ENCODE measurements at places on chromosomes 12 and 14.
A peak's percentile ranks its signal among the peaks of the same experiment; 100 is the strongest.

DNA sequence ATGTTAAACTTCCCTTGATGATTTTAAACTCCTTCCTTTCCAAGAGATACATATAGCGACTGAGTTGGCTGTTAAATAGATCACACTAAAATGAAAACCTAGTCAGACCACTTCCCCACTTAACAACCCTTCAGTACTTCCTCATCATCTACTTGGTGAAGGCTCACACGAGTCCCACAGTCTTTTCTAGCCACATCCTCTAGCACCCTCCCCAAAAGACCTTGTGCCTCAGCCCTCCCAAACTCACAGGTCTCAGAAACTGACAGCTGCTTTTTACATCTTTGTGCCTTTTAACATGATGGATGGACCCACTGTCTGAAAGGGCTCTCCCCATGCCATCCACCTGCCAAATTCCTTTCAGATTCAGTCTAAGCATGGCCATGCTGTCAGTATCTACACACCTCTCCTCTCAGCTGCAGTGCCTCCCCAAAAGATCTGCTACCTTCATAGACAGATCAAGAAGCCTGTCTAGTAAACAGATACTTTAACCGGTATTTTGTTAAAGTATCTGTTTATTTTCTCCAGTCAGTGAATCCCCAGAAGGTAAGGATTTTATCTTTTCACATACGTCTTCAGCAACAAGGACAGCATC, 65.1 kb upstream of the GPHB5 start:
- DNase-seq, result no peak

GRCh38 chr12:97493731-97494130, 31.1 kb downstream of the RMST start:
- no peak for DNase-seq

GRCh38 chr14:71539650-71540285, 392.5 kb upstream of the RGS6 start:
- DNase-seq, result no peak

GRCh38 chr14:56844406-56845002, 34.2 kb upstream of the OTX2 start:
- peak; percentile 64 for DNase-seq

DNA sequence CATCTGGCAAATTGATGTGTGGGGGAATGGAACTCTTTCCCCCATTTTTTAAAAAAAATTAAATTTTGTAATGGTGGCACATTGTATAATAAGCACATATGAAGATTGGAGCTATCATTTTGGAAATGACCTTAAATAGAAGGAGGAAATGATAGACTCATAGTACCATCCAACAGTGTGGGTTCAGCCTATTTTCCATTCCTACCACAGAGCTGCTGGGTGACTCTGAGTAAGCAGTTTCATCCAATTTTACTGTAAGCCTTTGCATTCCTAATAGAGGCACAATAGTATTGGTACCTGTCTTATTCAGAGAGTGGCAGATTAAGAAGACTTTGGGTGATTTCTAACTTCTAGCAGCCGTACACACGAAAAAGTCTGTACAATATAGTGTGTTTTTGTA, 304.5 kb downstream of the RAD51B start:
- no peak for DNase-seq

GRCh38 chr12:109458771-109459208, 18.3 kb downstream of the KCTD10 start:
- peak; percentile 47 for DNase-seq

DNA sequence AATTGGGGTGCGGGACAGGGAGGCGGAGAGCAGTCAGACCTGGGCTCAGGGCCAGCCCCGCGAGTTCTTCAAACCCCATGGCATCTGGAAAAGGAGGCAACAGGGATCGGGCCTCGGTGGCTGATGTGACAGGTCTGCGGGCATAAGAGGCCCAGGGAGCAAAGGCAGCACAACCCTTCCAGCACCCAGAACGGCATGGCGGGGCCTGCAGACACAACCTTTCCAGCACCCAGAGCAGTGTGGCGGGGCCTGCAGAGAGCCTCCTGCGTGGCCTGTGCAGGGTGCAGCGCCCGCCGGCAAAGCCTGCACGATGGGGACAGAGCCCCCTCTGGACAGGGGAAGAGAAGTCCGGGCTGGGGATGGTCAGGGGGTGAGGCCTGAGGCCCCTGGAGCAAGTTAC, 26.2 kb upstream of the TRAF3 start:
- no peak for DNase-seq

GRCh38 chr14:96122496-96122895, 82.1 kb upstream of the BDKRB2 start:
- DNase-seq, result no peak

GRCh38 chr12:130486891-130487416, 149.3 kb downstream of the PIWIL1 start:
- DNase-seq, result no peak

DNA sequence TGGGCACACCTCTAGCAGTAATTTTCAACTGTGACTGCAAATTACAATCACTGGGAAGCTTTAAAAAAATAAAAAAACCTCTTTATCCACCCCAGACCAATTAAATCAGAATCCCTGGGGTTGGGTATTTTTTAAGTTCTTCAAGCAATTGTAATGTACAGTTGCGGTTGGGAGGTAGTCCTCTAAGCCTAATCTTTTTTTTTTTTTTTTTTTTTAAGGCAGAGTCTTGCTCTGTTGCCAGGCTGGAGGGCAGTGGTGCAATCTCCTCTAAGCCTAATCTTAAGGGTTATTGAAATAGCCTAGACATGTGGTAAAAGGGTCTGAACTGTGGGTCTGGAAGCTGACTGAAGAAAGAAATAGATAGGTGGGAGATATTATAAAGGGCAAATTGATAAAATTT, 230.5 kb downstream of the AKAP6 start:
- no peak for DNase-seq

DNA sequence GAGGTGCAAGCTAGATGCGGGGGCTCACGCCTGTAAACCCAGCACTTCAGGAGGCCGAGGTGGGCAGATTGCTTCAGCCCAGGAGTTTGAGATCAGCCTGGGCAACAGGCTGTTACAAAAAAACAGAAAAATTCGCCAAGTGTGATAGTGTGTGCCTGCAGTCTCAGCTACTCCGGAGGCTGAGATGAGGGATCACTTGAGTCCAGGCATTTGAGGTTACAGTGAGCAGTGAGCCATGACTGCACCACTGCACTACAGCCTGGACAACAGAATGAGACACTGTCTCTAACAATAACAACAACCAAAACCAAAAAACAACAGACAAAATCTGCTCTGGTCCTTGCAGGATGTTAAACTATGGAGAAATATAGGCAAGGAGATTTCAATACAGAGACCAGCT, 13.9 kb downstream of the BTBD7 start:
- no peak for DNase-seq

GRCh38 chr14:22112004-22112403, 438.4 kb upstream of the OR4E1 start:
- no peak for DNase-seq

- DNase-seq, result peak; percentile 63
These were observed 2.0 kb downstream of the WNT5B start for GRCh38 chr12:1630827-1631591.

GRCh38 chr14:91088585-91089235, 25.2 kb upstream of the DGLUCY start:
- peak; percentile 93 for DNase-seq

DNA sequence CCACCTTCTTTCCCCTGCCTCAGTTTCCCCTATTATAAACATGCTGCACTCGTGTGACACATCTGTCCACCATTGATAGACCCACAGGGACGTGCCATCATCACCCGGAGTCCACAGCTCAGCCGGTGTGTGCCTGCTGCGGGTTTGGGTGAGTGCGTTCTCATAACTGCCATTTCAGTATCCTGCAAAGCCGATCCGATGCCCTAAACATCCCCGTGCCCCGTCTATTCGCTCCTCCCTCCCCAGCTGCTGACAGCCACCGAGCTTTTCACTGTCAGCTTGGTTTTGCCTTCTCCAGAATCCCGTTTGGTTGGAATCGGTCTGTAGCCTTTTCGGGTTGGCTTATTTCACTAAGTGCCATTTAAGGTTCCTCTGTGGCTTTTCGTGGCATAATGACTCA, 3.9 kb downstream of the LRCOL1 start:
- DNase-seq, result no peak

GRCh38 chr14:70906793-70907175, 475 bp upstream of the PCNX1 start:
- no peak for DNase-seq

DNA sequence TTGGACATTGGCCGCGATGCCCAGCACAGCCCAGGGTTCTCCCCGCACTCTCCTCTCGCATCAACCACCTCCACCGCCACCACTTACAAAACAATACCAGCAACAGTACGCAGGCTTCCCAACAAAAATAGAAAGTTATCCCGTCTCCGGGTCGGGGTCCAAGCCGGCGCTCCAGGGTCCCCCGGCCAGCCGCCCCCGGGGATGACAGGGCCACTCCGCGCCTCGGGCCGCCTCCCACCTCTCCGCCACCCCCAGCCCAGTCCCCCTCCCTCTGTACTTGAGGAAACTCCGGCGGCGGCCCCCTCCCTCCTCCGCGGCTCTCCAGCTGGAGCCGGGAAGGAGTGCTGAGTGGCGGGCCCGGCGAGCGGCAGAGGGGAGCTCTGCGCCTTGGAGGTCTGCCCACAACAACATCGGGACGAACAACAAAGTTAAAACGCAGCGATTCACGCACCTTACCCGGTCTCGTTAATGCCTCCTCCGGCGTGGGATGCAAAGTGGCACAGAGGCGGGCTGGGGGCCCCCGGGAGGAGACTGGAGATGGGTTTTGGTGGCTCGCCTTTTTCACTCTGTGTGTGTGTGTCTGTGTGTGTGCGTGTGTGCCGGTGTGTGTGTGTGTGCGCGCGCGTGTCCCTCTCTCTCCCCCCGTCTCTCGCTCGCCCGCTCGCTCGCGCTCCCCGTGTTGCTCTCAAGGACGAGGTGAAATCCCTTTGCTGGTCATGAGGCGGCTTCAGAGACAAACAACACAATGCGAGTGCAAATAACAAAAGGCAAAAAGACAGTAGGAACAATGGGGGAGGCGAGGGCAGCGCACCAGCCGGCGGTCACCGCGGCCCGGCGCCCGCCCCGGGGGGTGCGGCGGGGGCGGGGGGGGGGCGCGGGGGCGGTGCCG, 386.8 kb downstream of the BCAT1 start:
- DNase-seq, result peak; percentile 92

DNA sequence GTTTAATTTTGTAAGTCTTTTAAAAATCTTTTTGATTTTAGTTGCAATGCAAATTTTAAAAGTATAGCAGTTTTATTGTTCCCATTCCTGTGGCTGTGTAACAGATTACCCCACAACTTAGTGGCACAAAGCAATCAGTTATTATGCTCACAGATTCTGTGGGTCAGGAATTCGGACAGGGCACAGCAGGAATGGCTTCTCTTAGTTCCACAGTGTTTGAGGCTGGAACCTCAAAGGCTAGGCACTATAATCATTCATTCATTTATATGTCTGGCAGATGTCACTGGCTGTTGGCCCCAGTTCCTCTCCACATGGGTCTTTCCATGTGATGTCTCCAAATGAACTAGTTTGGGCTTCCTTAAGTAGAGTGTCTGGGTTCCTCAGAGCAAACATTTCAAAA, 193.3 kb downstream of the RAD51B start:
- peak; percentile 54 for DNase-seq

DNA sequence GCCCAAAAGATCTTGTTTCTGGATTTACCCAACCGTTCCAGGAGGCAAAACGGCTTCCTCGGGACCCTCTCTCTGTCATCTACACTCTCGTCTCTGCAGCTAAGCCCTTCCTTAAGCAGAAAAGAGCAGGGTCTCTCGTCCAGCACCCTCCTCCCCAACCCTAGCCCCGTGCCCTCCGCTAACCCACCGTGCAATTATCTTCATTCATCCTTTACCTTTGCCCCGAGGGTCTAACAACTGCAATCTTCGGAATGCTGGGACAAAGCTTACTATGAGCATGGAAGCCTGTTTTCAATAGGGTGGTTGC, 276 bp upstream of the BMAL2 start:
- no peak for DNase-seq

DNA sequence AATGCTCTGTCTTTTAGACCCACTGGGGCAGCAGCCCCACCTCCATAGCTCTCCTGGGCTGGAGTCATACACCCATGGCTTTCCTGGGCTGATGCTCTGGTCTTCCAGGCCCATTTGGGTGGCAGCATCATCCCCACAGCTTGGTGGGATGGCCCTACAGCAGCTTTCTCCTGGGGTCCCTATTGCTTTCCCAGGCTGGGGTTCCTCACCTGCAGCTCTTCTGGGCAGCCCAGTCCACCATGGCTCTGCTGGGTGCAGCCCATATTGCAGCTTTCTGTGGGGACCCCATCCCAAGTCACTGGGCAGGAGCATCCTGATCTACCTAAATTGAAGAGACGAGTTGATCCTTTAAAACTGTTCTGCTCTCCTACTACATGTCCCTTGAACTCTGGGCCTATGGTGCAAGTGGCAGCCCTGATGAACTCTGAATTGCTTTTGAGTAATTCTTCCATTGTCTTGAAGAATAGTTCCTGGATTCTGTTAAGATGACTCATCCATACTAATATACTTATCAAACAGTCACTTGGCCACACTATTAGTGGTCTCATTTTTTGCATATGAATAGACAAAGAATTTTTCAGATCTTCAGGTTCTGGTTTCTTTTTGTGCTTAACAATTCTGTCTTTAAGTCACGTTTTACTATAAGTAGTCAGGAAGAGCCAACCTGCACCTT, 390.1 kb downstream of the DPF3 start:
- no peak for DNase-seq

DNA sequence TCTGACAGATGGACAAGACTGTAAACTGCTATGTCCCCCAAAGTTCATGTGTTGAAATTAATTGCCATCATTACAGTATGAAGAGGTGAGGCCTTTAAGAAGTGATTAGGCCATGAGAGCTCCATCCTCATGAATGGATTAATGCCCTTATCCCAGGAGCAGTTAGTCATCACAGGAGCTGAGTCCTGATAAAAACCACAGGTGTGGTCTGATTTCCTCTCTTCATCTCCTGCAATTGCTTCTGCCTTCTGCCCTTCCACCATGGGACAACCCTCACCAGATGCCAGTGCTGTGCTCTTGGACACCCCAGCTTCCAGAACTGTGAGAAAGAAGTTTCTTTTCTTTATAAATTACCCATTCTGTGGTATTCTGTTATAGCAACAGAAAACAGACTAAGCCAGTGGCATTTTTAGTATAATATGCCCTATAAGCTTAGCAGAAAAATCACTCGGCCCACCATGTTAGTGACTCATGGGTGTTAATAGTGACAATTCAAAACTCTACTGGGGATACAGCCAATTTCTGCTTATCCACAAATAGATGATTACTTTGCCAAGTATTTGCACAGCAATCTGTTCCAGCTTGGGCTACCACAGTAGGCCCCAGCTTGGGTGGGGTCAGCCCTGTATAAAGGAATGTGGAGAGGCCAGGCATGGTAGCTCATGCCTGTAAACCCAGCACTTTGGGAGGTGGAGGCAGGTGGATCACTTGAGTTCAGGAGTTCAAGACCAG, 129.0 kb upstream of the BCL2L14 start:
- no peak for DNase-seq

GRCh38 chr12:117447665-117448366, 86.4 kb upstream of the NOS1 start:
- DNase-seq, result no peak

- no peak for DNase-seq
These were observed 575.5 kb downstream of the PRKD1 start for GRCh38 chr14:29351996-29352705.
